Stimulated activated CD4-positive, alpha-beta T cell treated with anti-CD3 and anti-CD28 coated beads, Interleukin-1b, Interleukin-23, amount 100 ng/mL, for 4 hours (primary cell): ENCODE measurements at places on chromosomes 3 and 15.
A peak's percentile ranks its signal among the peaks of the same experiment; 100 is the strongest.

DNA sequence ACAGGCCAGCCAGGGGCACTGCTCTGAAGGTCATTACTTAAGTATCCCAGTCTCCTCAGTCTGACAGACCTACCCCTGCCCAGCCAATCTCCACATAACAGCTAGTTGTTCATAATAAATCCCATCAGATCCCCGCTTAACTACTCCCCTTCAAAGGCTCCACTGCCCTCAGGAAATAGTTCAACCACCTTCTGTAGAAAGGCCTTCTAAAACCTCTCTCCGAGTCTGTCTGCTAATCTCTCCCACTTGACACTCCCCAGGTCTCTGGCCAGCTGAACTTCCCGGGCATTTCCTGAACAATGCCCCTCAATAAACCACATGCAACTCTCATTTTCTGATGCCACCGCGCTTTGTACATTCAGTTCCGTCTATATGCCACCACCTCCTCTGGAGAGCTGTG lies 6.0 kb downstream of the PRC1 start:
- DNase-seq: no peak

DNA sequence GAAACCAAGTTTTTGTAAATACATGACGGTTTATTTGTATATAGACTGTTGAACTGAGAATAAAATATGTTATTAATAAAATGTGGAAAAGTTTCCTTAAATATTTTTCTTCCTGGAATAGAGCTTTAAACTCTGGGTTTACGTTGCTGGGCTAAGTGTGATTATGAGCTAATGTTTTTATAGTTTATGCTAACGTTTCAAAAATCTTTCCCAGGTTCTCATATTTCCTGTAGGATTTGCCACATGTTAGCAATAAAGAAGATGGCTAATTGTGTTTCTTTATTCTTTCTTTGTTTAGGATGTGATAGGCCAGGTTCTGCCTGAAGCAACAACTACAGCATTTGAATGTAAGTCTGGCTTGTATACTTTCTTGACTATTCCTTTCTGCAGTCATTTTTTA lies 7.2 kb downstream of the MAP2K5 start:
- no peak for DNase-seq

- DNase-seq: no peak
Measured at GRCh38 chr15:86384186-86384585, 304.5 kb downstream of the AGBL1 start.

GRCh38 chr15:55394694-55395093 lies 13.5 kb downstream of the CCPG1 start:
- no peak for DNase-seq

- no peak for DNase-seq
Measured at GRCh38 chr3:90095811-90096210, 988.4 kb downstream of the EPHA3 start.

- DNase-seq: peak; percentile 15
Measured at GRCh38 chr3:47283591-47284364, 1.0 kb downstream of the KLHL18 start.

- no peak for DNase-seq
Measured at GRCh38 chr3:188233320-188233719, 79.4 kb downstream of the LPP start.

- no peak for DNase-seq
Measured at GRCh38 chr15:91077029-91077428, 23.0 kb upstream of the SV2B start.

- DNase-seq: no peak
Measured at GRCh38 chr15:62868507-62868906, 174.0 kb upstream of the TPM1 start.

GRCh38 chr3:153463895-153464294 lies 301.9 kb downstream of the RAP2B start:
- no peak for DNase-seq

DNA sequence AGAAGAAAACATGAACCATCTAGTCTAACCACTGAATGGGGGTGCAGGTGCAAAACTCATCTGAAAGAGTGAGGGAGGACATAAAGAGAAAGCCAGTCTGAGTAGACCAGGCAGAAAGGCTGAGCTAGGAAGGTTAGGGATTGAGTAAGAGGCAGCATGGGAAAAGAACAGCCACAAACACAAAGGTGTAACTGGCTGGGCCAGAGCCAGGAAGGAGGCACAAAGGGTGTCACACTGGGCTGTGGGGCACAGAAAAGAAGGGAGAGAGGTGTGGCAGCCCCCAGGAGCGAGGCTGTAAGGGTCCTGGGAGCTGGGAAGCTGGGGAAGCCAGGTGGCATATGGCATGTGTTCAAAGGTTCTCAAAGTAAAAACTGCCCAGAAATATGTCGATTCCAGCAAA lies 18.7 kb downstream of the IGSF11 start:
- no peak for DNase-seq

DNA sequence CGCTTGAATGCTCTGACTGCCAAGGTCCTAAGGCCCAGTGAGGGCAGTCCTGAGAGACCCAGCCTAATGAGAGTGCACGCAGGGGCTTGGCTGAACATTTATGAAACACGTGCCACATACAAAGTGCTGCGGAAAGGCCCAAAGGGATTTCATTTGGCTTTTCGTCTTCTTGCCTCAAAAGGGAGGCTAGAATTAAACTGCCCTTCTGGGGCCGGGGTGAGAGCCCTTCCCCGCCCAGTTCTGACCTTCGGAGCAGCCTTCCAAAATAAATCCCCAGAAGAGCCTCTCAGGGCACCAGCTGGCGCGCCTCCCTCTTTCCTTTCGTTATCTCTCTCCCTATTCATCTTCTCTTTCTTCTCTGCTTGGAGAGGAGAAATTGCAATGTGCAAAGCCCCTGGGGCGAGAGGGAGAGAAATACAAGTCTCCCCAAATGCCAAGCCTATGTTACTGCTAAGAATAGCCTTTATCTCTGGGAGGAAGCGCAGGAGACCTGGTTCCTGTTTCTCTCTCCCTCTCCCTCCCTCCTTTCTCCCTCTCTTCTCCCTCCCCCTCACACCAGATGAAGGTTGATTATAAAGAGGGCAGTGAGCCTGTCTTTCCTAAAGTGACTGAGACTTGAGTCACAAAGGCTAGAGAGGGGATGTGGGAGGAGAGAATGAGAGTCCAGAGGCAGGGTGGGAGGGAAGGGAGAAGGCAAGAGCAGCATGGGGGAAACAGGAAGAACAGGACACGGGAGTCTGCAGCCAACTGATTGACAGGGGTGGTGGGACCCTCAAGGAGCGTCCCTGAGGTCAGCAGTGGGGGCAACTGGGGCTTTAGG lies 36.7 kb upstream of the NDUFB4 start:
- no peak for DNase-seq

GRCh38 chr3:62918131-62918530 lies 42.9 kb upstream of the CADPS start:
- DNase-seq: no peak

- no peak for DNase-seq
Measured at GRCh38 chr3:193053046-193053435, 135.4 kb upstream of the MB21D2 start.

DNA sequence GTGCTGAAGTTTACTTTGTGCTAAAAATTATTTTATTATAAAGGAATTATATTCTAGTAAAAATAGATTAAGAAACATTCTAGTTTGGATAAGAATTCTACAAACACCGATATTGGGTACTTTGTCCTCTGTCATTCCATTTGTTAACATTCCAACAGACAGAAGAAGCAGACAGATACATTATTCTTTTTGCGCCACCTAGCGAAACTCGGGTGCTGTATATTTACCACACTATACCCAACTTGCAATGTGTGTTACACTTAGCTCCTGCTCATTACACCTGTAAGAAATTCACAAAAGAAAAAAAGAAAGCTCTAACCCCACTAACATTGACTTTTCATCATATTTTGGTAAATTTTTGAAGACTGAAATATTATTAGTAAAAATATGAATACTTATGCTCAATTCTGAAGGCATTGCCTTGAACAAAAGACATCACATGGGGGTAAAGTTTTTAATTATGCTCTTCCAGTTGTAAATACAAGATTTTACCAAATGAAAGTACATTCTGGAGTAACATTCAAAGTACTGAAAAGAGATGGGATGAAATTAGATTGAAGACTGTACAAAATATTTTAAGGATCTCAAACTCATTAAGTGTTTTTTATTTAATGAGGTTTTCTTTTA lies 136.5 kb upstream of the MLF1 start:
- peak; percentile 11 for DNase-seq

DNA sequence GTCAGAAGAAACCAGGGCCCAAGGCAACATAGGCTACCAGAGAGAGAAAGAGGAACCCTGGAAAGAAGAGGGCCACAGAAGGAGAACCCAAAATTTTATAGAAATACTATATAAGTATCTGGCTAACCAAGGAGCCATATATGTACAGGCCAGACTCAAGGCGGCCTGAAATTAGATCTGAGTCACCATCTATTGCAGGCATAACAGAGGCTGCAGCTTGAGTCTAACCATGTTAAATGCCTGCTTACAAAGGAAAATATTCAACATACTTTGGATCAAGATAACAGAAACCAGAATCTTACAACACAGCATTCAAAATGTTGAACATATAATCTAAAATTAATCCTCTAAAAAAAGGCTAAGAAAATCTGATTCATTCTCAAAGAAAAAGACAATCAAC lies 23.1 kb downstream of the IGSF11 start:
- DNase-seq: no peak

- DNase-seq: no peak
Measured at GRCh38 chr15:90113166-90113565, 10.9 kb upstream of the IDH2 start.

DNA sequence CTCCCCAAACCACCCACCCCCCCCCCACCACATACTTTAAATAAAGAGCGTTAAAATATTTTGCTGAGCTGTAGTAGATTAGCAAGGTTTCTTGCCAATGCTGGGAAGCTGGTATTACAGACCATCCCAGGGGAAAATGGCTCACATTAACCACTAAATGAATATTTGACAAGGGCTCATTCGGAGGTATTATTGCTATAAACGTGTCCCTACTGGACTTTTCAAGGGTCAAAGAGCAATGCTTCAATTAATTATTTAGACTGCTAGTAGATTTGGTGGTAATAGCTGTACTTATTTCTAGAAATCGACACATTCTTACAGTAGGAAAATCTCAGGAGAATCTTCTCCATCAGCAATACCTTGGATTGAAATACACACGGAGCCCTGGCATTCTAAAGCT lies 5.2 kb downstream of the SOX2 start:
- DNase-seq: no peak

DNA sequence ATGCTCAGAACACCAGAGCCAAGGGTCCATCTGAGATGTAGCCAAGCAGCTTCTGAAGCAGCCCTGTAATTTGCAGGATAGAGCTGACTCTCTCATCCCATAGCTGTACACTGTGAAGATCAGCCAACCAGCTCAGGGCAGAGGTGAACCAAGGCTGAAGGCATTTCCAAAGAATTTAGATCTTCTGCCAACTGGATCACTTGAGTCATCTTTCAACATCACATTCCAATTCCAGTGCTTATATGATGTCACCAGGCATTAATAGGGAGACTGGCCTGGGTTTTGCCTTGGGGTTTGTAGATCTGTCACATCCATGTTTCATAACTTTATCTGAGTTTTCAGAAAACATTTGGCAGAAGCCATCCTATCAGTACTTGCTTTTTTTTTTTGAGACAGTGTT lies 98.2 kb downstream of the NR2F2 start:
- no peak for DNase-seq

- DNase-seq: no peak
Measured at GRCh38 chr3:148778926-148779325, 48.7 kb upstream of the CPB1 start.

- no peak for DNase-seq
Measured at GRCh38 chr3:114879059-114880031, 267.7 kb downstream of the ZBTB20 start.

DNA sequence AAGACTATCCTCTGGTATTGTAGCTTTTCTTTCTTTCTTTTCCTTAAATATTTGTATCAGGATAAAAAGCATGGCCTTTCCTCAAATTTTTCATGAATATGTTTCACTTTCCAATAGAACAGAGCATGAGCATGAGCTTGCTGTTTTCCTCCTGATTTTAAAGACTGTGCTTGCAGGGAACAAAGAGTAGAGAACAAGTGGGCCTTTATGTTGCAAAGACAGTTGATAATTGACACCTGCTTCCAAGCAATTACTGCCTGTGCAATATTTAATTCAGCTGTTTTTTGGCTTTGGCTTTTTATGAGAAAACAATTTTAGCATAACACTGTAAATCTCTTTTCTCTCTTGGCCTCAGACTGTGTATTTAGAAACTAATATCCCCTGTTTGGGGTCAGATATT lies 263.6 kb upstream of the AZI2 start:
- no peak for DNase-seq

GRCh38 chr15:63233667-63234423 lies 43.6 kb upstream of the APH1B start:
- DNase-seq: no peak

DNA sequence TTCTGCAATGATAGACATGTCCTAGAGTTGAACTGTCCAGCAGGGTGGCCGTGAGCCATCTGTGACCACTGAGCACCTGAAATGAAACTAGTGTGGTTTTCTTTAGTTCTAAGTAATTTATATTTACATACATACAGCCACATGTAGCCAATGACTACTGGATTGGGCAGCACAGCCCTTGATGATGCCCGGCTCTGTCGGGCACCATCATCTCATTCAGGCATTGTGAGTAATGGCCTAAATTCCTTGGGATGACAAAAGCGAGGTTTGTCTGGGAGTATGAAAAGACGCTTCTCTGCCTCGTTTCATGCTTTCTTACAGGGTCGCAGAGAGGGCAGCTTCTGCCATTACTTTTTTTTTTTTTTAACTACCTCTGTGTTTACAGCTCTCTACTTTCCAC lies 251.9 kb upstream of the HES1 start:
- DNase-seq: no peak

DNA sequence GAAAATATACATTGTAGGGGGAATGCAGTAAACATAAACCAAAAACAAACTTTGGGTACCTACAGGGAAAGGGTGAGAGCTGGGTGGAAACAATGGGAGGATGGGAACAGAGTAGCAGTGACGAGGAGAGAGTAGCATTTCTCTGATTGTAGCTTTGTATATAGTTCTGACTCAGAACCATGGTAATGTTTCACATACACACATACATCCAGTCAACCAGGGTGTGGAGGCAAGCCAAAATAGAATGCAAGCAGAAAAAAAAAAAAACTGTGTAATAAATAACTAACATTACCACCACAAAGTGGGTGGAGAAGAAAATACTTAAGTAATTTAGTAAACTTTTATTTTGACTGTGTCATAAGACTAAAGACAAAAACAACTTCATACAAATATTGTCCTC lies 27.2 kb downstream of the BCL2A1 start:
- DNase-seq: no peak

- peak; percentile 19 for DNase-seq
Measured at GRCh38 chr3:187986514-187986934, 167.4 kb upstream of the LPP start.

- no peak for DNase-seq
Measured at GRCh38 chr3:139332092-139332491, 11.7 kb upstream of the MRPS22 start.

GRCh38 chr3:127820826-127821313 lies 1.4 kb downstream of the MGLL start:
- DNase-seq: no peak

GRCh38 chr3:148093753-148094152 lies 604.0 kb upstream of the AGTR1 start:
- DNase-seq: no peak

GRCh38 chr3:53218131-53218530 lies 37.7 kb downstream of the TKT start:
- DNase-seq: no peak
